ENCODE measurements at places on chromosomes 1 and 21.

DNA sequence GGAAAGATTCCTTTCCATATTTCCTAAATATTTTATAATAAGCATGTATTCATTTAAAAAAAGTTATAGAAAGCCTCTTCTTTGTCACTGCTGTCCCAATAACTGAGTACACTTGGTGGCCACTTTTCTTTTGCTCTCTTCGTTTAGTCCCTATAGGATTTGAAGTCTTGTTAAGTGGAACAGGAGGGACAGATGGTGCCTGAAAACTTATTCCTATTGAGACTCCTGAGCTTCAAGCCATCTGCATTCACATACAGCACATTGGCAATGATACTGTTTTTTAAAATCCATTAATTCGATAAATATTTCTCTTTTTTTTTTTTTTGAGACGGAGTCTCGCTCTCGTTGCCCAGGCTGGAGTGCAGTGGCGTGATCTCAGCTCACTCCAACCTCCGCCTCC is 2.0 kb upstream of the ZBTB40 start:
- DNase-seq, result no peak

GRCh38 chr1:162732566-162733335 is 57.8 kb upstream of the HSD17B7 start:
- no peak for DNase-seq

DNA sequence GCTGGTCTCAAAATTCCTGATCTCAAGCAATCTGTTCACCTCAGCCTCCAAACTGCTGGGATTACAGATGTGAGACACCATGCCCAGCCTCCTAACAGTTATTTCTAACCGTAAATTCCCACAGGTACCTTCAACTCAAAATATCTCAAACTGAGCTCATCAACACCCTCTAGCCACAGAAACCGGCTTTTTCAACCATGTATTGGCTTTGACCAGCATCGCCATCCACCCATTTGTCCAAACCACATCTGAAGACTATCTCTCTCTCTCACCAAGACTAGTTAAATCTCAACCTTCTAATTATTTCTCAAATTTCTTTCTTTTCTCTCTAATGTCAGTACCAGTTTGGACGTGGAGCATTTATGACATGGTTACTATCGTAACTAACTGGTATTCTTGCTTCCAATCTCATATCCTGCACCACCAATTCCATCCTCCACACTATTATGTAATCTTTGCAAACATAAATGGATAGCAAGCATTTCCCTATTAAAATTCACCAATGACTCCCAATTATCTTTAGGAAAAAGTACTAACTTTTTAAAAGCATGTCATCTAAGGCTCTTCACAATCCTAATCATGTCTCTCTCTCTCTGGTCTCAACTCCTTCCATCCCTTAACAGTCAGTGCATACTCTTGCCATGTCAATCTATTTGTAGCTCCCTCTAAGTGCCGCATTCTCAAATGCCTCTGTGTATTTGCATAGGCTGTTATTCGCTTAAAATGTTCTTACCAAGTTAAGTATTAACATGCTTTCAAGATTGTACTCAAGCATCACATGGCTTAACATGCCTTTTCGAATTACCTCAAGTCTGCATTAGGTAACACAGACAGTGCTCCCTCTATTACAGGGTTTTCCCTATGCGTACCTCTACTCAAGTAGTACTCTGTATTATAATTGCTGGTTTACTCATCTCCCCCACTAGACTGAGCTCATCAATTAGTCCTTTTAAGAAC is 18.1 kb downstream of the RSBN1 start:
- DNase-seq, result no peak

DNA sequence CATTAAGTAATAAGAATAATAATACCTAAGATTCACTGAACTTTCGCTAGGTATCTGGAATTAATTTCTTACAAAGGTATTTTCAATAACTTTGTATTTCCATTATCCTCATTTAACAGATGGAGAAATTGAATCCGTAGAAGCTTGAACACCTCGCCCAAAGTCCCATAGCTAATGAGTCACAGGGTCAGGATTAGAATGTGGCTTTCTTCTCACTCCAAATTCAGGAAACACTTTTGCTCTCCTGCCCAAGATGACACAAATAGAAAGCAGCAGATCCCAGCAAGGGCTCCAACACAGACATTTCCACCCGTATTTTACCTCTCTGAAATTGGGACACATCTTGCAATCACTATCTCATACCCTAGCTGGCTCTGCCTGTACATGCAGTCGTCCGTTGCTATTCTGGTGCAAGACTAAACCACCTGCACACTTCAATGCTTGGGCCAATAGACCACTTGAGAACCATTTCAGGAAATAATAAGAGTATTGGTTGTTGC is 125.9 kb upstream of the GREM2 start:
- DNase-seq, result no peak

DNA sequence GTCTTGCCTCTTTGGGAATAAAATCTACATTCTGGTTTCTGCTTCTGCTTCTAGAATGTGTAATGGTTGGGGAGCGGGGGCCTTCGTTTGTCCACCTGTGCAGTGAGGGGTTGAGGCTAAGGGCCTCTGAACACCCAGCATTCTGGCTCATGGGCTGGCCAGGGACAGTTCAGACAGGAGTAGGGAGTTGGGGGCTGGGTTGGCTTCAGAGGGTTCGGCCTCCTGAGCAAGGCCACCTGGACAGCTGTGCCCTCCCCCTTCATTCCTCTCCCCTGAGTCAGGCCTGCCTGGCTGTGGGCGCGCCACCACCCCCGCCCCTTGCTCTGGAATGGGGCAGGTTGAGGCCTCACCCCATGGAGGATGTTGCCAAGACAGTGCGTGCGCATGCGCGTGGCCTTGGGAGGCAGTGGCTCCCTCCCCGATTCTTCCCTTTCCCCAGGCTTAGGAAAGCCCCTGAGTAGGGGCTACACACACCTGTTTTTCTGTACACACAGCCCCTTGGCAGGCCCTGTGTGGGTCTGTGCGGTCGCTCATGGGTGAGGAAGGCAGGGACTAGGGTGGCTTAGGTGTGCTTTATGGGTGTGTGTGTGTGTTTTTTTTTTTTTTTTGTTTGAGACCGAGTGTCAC is 57.0 kb downstream of the YARS1 start:
- DNase-seq, result no peak

- no peak for DNase-seq
Observed at GRCh38 chr21:38596264-38597042, 98.2 kb upstream of the ERG start.
